Ammon's horn (tissue), 1 donor: ENCODE measurements at places on chromosomes 13 and 19.

DNA sequence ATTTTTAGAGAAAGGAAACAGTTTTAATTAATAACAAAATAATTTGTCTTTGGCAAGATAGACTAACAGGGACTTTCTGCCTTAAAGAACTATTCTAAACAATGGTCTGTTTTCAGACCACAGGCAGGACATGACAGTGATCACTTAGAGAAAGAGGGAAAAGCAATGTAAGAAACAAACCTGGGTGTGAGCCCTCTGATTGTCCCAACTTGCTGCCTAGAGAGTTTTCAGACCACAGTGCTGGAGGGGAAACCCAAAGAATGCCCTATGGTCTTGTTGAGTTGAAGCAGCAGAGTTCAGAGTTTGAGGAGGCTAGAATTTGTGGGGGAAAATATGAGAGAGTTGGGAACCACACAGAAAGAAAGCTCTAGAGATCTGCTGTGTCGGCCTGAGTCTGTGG lies 38.1 kb downstream of the DGKH start:
- DNase-seq: no peak

GRCh38 chr13:43009506-43009905 lies 13.9 kb upstream of the DNAJC15 start:
- no peak for DNase-seq

DNA sequence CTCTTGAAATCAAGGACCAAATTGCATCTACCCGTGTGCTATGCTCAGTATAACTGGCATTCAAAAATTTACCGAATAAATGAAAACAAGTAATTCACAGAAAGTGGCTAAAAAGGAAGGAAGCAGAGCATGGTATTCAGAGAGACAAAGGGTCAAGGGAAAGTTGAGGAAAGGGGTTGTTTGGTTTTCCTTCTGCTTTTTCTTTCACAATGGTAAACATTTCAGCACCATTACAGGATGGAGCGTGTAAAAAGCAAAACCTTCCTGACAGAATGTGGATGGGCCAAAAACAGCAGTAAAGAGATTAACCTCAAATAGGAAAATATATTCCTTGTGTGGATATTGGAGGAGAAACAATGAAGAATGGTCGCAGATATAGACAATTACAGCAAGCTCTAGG lies 14.8 kb downstream of the DIAPH3 start:
- no peak for DNase-seq

GRCh38 chr19:30062065-30062906 lies 120.2 kb downstream of the URI1 start:
- no peak for DNase-seq

DNA sequence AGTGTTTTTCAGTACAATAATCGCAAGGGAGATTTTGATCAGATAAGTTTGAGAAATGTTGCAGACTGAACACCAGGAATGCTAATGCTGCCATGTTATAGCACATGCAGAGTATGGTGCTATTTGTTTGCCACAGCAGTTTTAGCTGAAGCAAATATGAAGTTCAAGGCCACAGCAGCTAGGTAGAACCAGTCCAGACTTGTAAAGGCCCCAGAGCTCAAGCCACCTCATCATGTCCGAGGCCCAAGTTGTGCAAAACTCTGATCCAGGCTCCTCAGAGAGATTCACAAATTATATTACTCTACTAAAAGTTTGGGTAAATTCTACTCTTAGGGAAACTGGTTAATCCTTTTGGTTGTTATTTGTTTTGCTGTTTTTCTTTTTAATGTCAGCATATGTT lies 2702.6 kb downstream of the PCDH9 start:
- DNase-seq: no peak

DNA sequence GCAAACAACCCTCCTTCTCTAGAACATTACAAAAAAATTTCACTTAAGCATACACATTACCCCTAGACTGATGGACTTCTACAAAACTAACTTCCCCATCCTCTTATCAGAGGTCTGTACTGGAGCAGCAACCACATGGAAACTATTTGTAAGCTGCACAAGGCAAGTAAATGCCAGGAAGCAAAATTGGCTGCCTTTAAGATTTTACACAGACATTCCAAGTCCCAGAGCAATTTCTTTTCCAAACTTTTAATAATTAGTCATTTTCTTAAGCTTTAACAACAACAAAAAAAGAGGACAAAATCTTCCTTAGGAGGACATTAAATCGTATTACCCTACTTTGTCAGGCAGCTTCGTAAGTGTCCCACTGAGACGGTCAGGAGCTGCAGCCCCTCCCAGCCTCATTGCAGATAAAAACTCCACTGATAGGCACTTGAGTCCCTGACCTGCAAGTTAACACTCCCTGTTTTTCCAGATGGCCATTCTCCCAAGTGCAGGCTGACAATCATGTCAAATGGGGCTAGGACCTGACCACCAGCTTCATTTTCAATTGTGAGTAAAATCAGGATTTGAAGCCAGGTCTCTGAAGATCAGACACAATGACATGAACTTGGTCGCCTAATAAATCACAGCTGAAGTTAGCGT lies 680.1 kb downstream of the DIAPH3 start:
- no peak for DNase-seq

GRCh38 chr19:6696239-6696820 lies 24.1 kb downstream of the C3 start:
- no peak for DNase-seq

DNA sequence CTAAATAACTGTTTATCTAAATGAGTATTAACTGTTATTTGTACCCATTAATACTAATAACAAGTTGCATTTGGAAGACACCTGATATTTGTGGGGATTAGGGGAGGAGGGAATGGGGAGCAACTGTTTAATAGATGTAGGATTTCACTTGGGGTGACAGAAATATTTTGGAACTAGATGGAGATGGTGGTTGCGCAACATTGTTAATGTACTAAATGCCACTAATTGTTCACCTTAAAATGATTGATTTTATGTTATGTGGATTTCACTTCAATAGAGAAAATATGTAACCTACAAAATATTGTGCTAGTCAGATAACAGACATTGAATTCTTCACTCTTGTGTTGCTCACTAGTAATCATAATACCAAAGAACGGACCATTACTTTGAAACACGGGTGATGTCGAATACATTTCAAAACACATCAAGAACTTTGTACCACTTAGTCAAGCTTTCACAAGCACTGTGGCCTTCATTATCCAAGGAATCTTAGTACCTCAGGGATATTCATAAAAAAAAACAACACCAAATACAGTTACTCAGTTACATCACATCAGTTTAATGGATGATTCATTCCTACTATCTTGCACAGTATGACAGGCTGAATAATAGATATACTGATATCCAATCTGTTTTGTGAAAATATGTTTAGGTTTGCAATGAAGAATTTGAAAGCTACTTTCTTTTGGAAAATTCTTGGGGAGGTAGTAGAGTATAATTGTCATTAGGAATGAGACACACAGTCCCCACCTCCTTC lies 721.8 kb downstream of the PCDH9 start:
- DNase-seq: no peak

GRCh38 chr13:62123409-62123808 lies 707.8 kb upstream of the PCDH20 start:
- DNase-seq: no peak

DNA sequence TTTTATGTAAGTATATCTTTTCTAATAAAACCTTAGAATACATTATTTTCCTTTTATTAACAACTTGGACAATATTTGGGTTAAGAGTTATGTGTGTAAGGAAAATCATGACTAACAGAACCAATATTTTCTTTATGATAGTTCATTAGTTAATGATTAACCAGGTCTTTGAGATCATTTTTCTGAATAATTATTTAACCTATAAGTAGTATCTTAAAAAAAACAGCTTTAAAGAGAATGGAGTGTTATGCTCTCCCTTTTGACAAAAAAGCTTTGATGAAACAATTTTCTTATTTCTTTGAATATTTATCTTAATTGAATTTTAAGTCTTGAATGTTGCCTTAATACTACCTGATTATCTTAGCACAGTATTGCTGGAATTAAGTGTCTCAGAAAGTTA lies 3.8 kb downstream of the SLAIN1 start:
- DNase-seq: no peak

GRCh38 chr13:30529085-30529834 lies 63.5 kb upstream of the HMGB1 start:
- no peak for DNase-seq

DNA sequence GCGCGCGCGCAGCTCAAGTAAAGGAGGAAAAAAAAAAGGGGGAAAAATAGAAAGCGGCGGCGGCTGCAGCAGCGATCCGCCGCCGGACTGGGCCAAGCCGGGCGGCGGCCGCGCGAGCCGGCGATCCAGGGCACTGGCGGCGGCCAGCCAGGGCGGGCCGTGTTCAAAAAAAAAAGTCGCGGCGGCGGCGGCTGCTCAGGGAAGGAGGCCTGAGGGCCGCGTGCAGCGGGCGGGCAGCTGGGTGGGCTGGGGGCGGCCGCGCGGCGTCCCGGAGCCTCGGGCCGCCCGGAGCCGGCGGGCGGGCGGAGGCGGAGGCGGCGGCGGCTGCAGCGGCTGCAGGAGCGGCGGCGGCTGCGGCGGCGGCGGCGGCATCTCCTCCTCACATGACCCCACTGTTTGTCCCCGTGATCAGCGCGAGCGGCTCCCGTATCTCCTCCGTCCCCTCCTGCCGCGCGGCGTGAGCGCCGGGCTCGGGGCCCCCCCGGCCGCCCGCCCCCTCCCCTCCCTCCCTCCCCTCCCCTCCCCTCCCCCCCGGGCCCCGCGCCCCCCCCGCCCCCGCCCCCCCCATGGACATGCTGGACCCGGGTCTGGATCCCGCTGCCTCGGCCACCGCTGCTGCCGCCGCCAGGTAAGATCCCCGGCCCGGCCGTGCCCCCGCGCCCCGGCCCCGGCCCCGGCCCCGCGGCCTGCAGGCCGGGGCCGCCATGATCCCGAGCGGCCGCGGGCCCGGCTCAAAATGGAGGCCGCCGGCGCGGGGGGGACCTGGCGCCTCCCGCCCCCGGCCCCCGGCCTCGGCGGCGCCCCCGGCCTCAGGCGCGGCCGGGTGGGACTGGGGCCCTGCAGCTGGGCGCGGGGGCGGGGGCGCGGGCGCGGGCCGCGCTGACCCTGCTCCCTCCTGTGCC lies at the start of gene USF2:
Gene USF2 (plus strand): TSS at position 427 of the 902 bp plus-strand sequence. CDS start 140 bp downstream, at position 567.
- DNase-seq: peak; percentile 83

DNA sequence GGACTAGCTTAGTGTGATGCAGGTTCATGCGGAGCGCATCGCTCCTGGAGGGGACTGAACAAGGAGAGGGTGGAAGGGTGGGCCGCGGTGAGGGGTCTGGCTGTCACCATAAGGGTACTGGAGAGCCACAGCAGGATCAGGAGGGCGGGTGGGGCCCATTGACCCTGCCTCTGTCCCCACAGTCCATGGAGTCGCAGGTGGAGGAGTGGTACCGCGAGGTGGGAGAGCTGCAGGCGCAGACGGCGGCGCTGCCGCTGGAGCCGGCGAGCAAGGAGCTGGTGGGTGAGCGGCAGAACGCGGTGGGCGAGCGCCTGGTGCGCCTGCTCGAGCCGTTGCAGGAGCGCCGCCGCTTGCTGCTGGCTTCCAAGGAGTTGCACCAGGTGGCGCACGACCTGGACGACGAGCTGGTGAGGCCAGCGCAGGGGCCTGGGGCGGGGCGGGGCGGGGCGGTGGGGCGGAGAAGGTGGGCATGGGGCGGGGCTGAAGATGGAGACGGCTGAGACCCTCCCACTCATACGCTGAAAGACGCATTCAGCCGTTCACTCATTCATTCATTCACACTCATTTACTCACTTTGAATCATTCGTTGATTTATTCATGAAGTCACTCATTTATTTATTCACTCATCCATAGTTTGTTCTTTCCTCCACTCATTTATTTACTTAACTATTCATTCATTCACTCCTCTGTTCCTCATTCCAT lies 27.5 kb upstream of the SHKBP1 start:
- peak; percentile 60 for DNase-seq

- no peak for DNase-seq
Observed at GRCh38 chr13:110610955-110611595, 4.3 kb upstream of the NAXD start.

- no peak for DNase-seq
Observed at GRCh38 chr13:112831196-112831595, 137.8 kb upstream of the MCF2L start.

GRCh38 chr13:25881971-25882451 lies 169.8 kb downstream of the SHISA2 start:
- DNase-seq: no peak

GRCh38 chr19:30313353-30313750 lies 58.8 kb upstream of the ZNF536 start:
- no peak for DNase-seq

- DNase-seq: no peak
Observed at GRCh38 chr19:10848230-10848856, at the start of gene C19orf38. Gene C19orf38, plus strand, starts transcription at chr19:10848415. Its CDS starts 94 bp downstream, at chr19:10848509.

GRCh38 chr19:19064811-19065745 lies 1.3 kb downstream of the SLC25A42 start:
- no peak for DNase-seq
